ENCODE measurements at places on chromosomes 4 and X.
A peak's percentile ranks its signal among the peaks of the same experiment; 100 is the strongest.

GRCh38 chr4:57048590-57049304, 61.4 kb downstream of the IGFBP7 start:
- no peak for DNase-seq

DNA sequence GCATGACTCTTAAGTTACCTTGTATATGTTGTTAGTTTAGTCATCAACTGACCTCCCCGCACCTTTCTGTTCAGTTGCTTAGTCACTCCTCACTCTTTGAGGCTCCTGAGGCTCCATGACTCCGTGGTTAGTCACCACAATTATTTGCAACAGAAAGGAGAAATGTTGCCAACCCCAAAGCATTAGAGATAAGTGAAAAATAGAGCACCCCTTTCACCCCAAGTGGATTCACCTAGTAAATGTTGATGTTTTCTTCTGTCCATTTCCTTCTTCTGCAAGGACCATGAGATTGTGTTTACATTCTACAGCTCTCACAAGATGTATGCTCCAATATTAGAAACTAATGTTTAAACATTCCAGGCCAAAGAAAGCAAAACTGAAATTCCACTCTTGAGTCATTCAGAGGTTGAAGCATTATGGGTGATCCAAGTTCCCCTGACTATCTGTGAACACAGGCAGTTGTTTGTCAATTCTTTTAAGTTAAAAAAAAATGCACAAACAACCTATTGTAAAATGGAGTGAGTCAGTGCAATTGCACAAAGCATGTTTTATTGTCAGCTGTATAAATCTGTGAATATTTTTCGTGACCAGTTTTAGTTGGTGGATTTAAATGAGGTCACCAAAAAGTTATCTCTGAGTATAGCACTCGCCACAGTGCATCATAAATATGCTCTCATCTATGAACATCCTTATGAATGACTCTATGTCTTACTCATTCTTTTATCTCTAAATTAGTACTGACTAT, 552.4 kb upstream of the MAGEB2 start:
- no peak for DNase-seq

GRCh38 chr4:124953061-124953460, 240.5 kb upstream of the ANKRD50 start:
- no peak for DNase-seq

GRCh38 chrX:148940411-148940996, 440.1 kb downstream of the AFF2 start:
- DNase-seq, result no peak

- DNase-seq, result no peak
These were observed 540.3 kb downstream of the TLL1 start for GRCh38 chr4:166413356-166413755.

- DNase-seq, result no peak
These were observed 45.5 kb downstream of the MTHFD2L start for GRCh38 chr4:74203467-74203866.

GRCh38 chr4:153497091-153497531, 31.0 kb downstream of the TMEM131L start:
- no peak for DNase-seq

GRCh38 chrX:138082251-138082650, 516.3 kb downstream of the ZIC3 start:
- peak; percentile 26 for DNase-seq

DNA sequence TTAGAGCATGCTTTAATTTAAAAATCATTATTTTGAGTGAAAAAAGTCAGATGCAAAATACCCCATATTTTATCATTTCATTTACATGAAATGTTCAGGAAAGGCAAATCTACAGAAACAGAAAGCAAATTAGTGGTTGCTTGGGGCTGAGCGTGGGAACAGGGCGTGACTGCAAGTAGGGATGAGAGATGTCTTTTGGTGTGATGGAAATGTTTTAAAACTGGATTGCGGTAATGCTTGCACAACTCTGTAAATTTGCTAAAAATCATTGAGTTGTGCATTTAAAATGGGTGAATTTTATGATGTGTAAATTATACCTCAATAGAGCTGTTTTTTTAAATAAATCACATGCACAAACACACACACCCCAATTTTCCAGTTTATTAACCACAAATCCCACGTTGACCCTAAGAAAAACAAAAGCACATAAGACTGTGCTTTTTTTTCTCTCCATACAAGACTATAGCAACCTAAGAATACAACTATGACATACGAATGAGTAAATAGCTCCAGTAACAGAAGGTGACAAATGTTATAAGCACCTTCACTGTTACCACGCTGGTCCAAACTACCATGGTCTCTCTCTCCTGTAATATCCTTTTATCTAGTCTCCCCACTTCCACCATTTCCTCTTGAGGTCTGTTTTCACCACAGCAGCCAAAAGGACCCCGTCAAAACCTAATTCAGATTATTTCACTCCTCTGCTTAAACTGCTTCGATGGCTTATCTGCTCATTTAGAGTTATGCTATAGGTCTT, 37.2 kb downstream of the FRMD7 start:
- no peak for DNase-seq

DNA sequence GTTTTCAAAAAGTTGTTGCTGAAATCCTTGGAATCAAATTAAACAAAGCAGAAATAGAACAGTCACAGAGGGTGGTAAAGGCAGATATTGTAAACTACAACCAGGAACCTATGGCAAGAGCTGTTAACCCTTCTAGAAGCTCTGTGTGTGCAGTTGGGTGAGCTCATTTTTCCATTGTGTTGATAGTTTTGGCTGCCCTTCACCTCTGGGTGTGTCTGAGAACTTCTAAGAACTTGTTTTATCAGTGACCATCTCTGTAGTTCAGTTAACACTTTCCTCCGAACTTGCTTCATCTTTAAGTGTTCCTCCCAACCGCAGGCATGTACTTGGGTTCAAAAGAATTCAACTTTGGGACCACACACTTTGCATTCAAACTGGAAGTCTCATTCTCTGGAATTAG, 32.7 kb downstream of the RBMX start:
- DNase-seq, result no peak

- peak; percentile 1 for DNase-seq
These were observed 65.4 kb downstream of the SOX3 start for GRCh38 chrX:140439476-140439875.

GRCh38 chr4:41133454-41134018, 80.8 kb downstream of the APBB2 start:
- no peak for DNase-seq

GRCh38 chrX:97907791-97908190, 1024.1 kb downstream of the RPA4 start:
- no peak for DNase-seq

DNA sequence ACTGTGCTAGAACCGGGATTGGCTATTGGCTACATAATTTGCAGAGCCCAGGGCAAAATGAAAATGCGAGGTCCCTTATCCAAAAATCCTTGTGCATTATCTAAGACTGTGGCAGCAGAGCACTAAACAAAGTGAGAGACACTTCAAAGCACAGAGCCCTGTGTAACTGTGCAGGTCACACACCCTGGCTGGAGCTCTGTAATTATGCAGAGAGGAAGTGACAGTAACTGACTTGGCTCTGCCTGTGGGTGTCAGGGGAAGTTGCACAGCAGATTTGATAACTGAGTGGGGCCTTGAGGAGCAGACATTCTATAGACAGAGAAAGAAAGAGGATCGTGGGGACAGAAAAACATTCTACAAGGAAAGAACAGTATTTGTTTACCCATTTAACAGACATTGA, 173.5 kb upstream of the FMR1 start:
- DNase-seq, result no peak

DNA sequence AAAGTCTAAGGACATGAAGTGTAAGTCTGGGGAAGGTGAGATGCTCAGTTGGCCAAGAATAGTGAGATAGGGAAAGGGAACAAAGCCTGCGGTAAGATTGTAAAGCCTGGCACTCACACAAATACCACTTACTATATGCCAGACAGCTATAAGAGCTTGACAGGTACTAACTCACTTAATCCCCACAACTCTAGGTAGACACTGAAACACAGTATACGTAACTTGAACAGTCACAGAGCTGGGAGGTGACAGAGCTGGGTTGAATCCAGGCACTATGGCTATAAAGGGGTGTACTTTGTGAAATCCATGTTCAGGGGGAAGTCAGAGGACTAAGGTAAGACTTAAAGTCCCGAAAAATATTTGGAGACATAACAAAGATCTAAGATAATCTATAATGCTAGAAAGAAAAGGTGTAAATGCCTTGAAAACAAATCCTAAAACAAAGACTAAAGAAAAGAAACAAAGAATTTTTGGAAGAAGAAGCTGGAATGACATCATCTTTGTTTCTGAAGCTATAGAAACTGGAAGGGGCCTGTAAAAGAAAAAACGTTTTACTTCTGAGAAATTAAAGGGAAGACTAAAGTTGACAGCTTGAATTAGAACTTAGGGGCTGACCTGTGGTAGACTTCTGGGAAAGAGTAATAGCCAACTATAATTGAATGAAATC, 172.5 kb downstream of the PPP3CA start:
- DNase-seq, result no peak

DNA sequence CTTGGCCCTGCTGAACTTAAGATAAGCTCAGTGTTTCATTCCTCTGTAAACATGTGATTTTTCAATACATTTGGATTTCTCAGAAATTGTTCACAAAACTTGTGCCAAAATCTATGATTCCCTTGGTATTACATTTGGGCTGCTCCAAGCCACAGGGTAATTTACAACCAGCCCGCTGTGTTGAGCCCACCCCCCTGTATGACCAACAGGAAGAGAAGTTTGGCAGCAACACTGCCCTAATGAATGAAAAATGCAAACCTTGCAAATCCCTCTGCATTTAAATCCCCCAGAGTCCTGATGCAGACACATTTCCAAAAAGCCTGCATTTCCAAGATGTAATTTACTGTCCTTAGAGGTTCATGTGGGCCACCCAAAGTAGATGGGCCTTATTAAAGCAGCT, 34.1 kb upstream of the GAB1 start:
- DNase-seq, result no peak

DNA sequence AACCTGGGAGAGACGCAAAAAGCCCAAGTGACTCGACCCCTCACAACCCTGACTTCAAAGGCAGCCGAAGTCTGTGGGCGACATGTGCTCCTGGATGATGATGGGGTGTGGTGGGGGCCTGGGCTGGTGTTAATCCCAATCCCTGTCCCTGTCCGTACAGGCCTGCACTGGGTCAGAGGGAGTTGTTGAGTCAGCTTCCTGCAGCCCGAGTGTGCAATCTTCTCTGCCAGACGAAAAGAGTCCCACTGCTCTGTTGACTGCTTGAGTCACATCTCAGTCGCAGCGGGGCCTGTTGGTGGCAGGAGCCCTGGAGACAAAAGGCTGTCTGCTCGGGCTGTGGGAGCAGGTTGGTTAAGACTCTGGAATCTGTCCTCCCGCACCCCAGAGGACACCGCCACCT, 10.3 kb downstream of the FAM3A start:
- DNase-seq, result no peak

- DNase-seq, result no peak
These were observed 3.5 kb downstream of the SMAD1 start for GRCh38 chr4:145485120-145485519.

GRCh38 chrX:149039057-149039456, 466.0 kb downstream of the IDS start:
- no peak for DNase-seq

DNA sequence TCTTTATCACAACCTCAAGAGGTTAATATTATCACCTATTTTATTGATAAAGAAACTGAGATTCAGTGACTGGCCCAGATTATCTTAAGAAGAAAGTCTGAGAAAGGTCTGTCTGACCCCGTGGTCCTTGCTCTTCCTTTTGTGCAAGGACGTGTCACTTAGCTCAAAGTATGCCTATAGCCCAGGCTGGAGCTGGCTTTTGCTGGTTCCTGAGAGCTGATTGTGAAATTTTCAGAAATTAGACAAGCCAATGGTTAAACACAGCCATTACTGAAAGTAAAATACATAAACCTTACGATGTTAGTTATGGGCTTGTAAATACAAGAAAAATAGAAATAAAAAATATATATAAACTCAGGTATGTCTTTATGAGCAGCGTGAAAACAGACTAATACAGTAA, 70.1 kb downstream of the CHRNA9 start:
- DNase-seq, result no peak

DNA sequence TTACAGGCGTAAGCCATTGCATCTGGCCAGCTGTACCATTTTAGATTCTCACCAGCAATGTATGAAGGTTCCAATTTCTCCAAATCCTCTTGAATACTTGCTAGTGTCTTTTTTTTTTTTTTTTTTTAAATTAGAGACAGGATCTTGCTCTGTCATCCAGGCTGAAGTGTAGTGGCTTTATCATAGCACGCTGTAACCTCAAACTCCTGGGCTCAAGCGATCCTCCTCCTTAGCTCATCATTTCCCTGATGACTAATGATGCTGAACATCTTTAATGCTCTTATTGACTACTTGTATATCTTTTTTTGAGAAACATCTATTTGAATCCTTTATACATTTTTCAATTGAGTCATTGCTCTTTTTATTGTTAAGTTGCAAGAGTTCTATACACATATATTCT, 40.3 kb downstream of the HDAC8 start:
- no peak for DNase-seq

DNA sequence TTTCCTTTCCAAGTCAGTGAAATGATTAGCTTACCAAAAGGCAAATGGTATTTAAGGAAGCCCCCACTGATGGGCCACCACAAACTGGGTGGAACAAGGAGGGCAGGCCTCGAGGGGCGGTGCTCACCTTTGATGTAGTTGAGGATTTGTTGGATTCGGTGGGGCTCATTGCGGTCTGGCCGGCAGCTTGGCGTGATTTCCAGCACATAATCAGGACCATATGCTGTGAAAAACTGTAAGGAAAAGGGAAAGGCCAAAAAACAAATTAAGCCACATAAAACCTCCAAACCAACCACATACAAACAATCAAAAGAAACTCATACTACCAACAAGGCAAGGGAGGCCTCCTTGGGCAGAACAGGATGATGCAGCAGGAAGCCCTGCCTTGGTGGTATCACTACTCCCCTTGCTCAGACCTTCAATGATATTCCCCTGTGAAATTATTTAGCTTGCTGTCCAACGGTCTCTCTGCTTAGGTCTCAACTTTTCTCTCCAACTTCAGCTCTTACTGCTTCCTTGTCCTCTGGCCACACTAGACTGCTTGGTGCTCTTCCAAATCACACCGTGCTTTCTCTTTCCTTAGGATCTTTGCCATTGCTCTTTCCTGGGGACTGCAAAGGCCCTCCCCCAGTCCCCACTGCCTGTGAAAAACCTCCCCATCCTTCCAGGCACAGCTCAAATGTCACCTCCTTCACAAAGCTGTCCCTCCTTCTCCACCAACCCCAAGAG, 46.1 kb upstream of the CITED1 start:
- DNase-seq, result no peak

GRCh38 chr4:148778980-148779675, 336.9 kb upstream of the NR3C2 start:
- no peak for DNase-seq

GRCh38 chr4:176788248-176788647, 4.5 kb downstream of the VEGFC start:
- no peak for DNase-seq

DNA sequence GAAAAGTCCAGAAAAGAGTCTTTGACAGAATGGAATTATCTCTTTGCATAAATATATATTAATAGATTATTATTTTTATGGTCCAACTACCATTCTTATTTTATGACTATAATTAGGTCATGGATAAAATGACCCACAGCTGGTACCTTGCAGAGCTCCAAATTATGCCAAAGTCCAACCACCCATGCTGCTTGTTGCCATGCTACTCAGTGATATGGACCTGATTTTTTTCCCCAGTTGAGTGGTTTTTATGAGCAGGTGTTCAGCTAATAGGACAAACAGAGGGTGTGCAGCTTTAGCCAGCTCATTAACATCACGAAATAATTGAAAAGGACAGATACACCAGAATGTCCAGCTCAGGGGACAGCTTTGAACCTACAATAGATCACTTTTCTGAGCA, 9.7 kb downstream of the HOPX start:
- no peak for DNase-seq

Data from NCI-H1105 treated with DMSO at 0.1 percent for 48 hours (cell line).